ENCODE measurements at places on chromosomes 12 and 14.

- DNase-seq = no peak
Observed at GRCh38 chr14:34021096-34021495, 70.2 kb upstream of the EGLN3 start.

DNA sequence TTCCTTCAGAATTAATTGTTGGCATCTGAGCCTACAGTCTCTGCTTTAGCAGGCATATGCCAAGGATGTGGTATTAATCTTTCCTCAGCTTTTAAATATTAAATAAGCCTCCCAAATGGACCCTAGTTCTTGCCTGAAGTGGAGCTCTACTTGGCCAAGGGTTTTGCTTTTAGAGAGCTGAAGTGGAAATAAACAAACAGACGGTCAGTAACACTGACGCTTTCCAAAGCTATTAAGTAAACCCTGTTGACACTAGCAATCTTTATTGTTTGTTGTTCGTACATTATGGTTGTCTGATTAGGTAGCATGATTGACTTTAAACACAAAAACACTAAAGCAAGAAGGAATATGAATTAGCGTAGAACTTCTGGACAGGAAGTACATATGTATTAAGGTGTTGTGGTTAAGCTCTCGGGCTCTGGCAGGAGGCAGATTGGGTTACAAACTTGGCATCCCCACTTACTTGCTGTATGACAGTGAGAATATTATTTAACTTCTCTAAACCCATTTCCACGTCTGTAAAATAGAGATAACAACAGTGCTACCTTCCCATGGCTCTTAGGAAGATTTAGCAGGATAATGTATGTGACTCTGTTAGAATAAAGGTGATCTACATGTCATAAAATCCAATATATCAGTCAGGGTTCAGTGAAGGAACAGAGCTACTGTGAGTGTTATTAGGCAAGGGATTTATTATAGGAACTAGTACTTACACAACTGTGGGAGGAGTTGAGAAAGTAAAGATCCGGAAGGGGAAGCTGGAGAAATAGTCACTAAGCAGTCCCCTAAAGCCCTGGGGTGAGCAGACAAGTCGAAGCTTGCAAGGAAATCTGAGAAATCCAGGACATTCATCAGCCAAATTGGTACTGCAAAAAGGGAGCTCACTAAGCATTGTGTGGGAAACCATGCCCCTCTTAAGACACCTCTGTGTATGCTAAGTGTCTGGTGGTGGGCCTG lies 92.2 kb upstream of the ATF7IP start:
- DNase-seq = no peak

- no peak for DNase-seq
Observed at GRCh38 chr12:42603246-42603990, 13.9 kb upstream of the PRICKLE1 start.

GRCh38 chr14:33315721-33316120 lies 377.0 kb downstream of the NPAS3 start:
- DNase-seq = no peak

DNA sequence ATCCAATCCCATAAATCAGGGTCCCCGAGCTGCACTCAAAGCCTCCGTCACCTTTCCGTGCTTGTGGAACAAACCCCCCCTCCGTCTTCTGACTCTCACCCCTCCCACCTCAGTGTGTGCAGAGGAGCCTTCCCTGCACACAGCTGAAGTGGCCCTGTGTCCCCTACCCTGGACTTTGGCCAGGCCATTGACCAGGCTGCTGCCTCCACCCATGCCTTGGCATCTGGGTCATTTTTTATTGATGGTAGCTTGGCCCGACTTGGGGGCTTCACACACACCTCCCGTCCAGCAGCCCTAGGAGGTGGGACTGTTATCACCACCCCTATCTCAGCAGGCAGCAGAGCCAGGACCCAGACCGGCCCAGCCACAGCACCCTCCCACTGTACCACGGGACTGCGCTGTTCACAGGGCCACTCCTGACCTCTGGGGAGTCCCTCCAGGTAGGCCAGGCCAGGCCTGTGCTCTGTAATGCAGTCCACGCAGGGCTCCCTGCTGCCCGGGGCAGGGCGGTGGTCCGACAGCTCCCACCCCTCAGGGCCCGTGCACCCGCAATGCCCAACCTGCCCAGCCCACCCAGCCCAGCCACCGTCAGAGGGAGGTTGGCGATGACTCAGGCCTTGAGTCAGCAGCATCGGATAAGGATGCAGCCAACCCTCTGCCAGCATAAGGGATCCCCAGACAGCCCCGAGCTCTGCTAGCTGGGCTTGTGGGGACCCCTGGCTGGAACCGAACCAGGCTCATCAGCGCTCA lies 9.2 kb upstream of the INF2 start:
- DNase-seq = peak; percentile 75

DNA sequence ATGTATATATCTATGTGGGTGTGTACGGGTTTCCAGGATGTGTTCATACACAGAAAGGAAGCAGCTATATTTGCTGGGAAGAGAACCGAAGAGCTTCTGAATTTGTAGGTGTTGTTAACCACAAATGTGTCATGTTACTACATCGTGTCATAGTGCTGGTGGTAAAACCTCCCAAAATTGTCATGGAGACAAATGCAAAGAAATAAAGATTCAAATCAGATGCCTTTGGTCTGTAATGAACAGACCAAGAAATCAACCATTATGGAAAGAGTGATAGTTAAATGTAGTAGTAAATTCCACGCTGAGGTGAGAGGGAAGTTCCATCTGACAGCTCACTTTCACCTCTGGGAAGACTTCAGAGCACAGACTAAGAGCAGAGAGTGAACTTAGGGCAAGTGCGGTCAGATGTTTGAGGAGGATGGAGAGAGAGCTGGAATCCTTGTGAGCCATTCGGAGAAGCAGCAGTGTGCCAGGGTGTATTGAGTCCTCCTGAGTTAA lies 487.5 kb downstream of the TMEM121 start:
- DNase-seq = no peak

- DNase-seq = peak; percentile 98
Observed at GRCh38 chr12:93198086-93198485, 179.6 kb upstream of the NUDT4 start.

DNA sequence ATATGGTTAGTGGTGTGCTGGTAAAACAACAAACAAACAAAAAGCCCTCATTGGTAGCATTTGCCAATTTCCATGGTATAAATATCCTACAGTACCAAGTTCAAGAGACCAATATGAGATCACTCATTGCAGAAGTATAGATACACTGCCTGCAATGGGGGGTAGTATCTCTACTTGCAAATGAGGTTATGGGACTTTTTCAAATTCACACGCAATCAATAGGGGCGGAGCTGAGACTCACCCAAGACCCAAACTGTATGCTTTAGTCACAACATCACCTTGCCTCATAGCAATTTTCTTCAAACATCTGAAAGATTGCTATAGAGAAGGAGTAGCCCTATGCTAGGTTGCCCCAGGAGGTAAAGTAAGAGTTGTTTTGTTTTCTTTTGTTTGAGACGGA lies 93.7 kb downstream of the VCPKMT start:
- no peak for DNase-seq

- DNase-seq = no peak
Observed at GRCh38 chr14:33833706-33834465, 117.0 kb downstream of the EGLN3 start.

GRCh38 chr14:80456209-80456608 lies 244.9 kb upstream of the DIO2 start:
- peak; percentile 29 for DNase-seq

- no peak for DNase-seq
Observed at GRCh38 chr14:51954657-51955056, 34.7 kb upstream of the RTRAF start.

- no peak for DNase-seq
Observed at GRCh38 chr12:5636907-5637306, 205.0 kb downstream of the NTF3 start.

GRCh38 chr12:127334912-127335644 lies 931.9 kb upstream of the TMEM132C start:
- DNase-seq = no peak

GRCh38 chr14:57189070-57189469 lies 79.6 kb downstream of the EXOC5 start:
- DNase-seq = no peak

DNA sequence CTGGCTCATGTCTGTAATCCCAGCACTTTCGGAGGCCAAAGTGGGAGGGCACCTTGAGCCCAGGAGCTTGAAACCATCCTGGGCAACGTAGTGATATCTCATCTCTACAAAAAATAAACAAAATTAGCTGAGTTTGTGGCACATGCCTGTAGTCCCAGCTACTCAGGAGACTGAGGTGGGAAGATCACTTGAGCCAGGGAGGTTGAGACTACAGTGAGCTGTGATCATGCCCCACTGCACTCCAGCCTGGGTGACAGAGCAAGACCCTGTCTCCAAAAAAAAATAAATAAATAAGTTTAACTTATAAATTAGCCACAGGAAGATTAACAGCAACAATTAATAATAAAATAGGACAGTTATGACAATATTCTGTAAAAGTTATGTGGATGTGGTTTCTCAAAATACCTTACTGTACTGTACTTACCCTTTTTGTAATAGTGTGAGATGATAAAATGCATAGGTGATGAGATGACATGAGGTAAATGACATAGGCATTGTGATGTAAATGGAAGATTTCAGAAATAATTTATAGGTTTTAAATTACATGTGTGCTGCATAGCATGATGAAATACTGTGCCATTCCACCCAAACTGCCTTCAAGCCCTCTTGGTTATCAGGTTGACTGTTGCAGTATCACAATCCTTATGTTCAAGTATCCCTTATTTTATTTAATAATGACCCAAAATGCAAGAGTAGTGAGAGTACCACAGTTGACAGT lies 22.0 kb downstream of the USP15 start:
- DNase-seq = no peak

- DNase-seq = no peak
Observed at GRCh38 chr14:92584816-92585215, 71.2 kb downstream of the RIN3 start.

GRCh38 chr14:96251656-96252155 lies 4.3 kb upstream of the BDKRB1 start:
- no peak for DNase-seq

- peak; percentile 52 for DNase-seq
Observed at GRCh38 chr14:20606190-20606901, 15.2 kb upstream of the RNASE12 start.

DNA sequence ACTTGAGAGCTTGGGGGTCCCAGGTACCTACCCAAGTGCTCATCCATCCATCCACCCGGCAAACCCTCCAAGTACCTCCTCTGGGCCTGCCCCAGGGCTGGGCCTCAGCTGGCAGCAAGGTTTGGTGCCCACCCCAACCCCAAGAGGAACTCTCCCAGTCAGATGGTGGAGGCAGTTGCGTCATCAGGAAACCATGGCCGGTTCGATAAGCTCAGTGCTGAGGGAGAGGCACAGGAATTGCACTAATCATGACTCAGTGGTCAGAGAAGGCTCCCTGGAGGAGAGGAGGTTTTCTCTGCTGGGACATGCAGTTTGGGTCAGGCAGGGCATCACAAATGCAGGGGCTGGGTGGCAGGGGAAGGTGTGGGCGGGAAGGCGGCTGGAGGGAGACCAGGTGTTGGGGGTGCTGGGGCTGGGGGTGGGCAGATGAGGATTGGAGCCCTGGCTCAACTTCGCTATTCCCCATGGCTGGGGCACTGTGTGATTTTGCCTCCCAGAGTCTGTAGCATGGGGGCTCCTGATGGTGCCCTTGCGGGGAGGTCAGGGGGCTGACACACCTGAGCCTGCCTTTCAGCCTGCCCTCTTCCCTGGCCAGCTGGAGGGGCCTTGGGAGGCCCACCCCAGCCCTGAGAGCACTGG lies 32.2 kb downstream of the SH2B3 start:
- peak; percentile 82 for DNase-seq

GRCh38 chr12:113226696-113227568 lies 5.7 kb downstream of the TPCN1 start:
- no peak for DNase-seq

GRCh38 chr12:3342051-3342450 lies 149.0 kb upstream of the PRMT8 start:
- peak; percentile 35 for DNase-seq

DNA sequence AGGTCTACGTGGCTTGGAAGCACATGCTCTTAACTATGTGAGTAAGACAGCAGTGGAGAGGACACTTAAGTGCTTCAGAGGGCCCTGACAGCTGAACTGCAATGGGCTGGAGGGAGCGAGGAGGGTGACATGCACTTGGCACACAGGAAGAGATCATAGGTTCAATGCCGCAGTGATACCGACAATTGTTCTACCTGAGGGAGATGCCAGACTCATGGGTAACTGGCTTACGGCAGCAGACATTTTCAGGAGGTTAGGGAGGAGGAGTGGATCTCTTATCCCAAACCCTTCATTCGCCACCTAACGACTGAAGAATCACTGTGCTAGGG lies 68.4 kb downstream of the NTF3 start:
- DNase-seq = no peak

Data from kidney tubule cell (primary cell).